ENCODE measurements at places on chromosomes 7 and 10. TPM values are rescaled to one million over a fixed set of nuclear protein-coding genes. Genes with fewer than 3 reads are reported as not detected.

DNA sequence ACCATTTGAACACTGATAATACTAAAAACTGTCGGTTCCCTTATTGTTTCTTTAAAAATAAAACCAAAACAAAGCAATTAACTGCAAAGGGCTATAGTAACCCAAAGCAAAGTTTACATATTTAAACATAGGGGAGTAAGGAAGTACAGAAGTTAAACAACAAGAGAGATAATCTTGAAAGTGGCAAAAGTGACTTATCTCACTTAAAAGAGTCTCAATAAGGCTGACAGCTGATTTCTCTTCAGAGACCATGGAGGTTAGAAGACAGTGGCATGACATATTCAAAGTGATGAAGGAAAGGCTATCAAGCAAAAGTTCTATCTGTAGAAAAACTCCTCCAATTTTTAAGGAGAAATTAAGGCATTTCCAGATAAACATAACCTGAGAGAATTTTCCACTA is 233.5 kb upstream of the HDAC9 start:
- DNase-seq = no peak

DOCK1 gene
- total RNA-seq = 69.3 TPM

HOXA4 gene
- total RNA-seq = 0.51 TPM

GRCh38 chr7:2709553-2710285 is 21.7 kb downstream of the AMZ1 start:
- DNase-seq = peak; percentile 34

DNA sequence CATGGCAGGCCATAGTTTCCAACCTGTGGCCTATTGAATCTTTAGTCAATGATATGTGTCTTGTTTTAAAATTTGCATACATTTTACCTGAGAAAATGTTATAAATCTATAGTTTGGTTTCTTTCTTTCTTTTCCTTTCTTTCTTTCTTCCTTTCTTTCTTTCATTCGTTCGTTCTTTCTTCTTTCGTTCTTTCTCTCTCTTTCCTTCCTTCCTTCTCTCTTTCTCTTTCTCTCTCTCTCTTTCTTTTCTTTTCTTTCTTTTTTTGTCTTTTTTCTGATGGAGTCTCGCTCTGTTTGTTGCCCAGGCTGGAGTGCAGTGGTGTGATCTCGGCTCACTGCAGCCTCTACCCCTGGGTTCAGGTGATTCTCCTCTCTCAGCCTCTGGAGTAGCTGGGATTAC is 133.3 kb downstream of the IDE start:
- no peak for DNase-seq

GRCh38 chr10:91552274-91553095 is 80.4 kb downstream of the PPP1R3C start:
- peak; percentile 45 for DNase-seq
